HFFc6 (cell line): ENCODE measurements at places on chromosomes 13 and 19.

DNA sequence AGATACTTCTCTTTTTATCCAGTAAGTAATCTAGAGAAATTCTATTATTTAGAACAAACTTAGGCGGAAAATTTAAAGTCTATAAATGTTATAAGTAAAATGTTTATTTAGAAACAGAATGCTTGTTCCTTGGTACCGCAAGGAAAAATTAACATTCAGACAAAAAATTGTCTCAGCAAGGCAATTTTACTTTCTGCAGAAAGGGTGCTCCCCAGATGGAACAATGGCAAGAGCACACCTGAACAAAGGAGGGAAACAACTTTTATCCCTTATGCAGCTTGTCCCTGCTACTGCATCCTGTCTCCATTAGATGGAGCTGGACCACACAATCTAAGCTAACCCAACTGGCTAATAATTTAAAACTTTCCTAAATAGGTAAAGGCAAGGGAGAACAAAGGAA, 6.5 kb upstream of the ZNF708 start:
- no peak for DNase-seq

- DNase-seq = no peak
These were observed 868.0 kb downstream of the SLITRK6 start for GRCh38 chr13:84931264-84931663.

DNA sequence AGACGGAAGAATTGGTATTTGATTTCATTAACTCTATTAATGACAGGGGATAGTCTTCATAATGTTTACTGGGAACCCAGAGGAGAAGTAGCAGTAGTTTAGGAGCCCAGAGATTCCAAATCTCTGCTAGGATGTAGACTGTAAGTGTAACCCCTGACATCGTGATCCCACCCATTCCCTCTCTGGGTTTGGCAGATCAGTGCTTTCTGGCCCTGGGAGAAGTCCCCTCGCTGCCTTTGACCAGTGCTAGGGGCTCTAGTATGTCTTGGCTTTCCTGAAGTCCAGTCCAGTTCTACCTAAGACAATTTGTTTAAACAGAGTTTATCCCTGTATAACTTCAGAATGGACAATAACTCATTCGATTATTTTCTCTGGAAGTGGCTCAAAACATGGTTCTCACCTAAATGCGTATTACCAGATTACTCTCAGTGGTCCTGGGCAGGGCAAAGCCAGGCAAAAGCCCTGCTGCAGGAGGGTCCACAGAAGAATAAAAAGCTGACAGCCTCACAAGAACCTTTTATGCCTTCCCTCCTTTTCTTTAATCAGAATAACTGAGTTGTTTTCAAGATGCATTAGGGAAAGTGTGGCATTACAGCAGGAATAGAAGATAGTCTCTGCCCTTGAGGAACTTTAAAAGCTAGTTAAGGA, 11.8 kb downstream of the KLF5 start:
- no peak for DNase-seq

DNA sequence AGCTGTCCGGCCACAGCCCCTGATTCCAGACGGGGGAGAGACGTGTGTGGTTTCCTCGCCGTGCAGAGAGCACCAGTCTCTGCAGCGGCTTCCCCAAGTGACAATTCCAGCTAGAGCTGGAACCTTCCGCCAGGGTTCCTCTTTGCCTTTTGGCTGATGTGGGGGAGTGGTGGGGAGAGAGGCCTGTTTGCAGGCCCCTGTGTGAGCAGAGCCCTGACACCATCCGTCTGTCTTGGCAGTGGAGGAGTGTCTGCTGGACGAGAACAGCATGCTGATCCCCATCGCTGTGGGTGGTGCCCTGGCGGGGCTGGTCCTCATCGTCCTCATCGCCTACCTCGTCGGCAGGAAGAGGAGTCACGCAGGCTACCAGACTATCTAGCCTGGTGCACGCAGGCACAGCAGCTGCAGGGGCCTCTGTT, 25.0 kb downstream of the LAMP1 start:
- DNase-seq = no peak

DNA sequence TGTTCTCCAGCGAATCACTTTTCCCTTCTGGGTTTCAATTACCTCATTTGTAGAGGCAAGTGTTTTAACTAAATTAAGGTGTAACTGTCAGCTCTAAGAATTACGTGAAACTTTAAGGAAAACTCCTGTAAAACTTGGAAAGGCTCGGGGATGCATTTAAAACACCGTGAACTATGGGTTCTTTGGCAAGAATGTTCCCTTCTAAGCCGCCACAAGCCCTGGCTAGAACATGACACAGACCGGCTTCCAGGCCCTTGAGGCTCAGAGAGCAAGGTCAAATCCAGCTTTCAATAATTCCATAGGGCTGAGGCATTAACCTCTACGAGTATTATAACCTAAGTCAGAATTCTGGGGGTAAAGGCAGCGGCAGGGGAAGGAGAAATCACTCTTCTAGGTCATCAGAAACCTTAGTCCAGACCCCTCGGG, 685 bp downstream of the VWA8 start:
- peak; percentile 5 for DNase-seq

DNA sequence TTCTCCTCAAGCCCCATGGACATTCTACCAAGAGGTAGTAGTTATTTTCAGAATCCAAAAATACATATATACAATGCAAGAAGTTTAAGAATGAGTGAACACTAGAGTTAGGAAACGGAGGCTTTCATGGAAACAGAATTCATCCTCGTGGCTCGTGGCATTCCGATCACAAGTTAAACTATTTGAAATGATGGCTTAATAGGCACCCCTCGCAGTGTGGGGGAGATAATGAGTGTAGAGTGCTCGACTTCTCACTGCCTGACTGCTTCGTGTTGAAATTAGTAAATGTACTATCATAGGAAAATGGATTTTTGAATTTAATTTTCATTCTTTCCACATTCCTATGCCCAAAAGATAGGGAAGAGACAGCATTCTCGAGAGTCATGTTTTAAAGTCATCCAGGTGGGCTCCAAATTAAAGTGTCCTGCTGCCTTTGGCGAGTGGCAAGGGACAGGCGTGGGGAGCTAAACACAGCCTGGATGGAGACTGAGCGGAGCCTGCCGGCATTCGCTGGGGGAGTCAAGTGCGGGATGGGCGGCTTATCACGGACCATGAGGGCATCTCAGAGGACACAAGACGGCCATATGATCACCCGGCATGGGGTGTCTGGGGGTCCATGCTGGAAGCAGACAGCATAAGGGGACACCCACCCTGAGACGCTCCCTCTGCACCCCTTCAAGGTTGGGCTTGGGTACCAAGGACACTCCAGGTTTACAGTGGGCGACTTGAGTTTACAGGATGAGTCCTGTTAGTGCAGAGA, 165.2 kb downstream of the TEX29 start:
- no peak for DNase-seq

DNA sequence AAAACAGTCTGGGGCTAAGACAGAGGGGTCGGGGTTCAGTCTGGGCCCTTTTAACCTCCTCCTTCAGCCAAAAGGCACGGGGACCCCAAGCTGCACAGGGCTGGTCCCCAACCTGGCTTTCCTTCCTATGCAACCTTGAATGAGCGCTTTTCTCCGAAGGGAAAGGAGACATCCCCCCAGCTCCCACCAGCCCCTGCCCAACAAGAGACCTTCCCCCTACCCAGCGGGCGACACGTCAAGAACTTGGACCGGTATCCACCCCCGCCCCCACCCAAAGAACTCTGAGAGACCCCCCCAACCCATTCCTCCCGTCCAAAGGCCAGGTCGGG, 35.0 kb upstream of the NANOS3 start:
- DNase-seq = peak; percentile 43

DNA sequence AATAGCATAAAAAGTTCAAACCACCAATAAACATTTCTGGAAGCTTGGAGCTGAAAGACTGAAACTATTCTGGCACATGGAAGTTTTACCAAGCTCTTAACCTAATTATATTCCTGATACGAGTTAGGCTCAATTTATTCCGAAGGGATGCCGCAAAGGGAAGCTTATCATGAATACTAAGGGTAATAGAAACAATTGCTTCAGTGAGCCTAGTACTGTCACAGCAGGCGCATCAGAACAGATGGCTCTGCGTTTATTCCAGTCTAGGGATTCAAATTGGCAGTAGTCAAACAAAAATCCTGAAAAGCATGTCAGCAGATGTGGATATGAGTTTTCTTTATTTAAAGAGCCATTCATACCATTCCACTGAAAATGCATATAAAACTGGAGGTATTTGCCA, 779.5 kb downstream of the GPC5 start:
- no peak for DNase-seq

- DNase-seq = no peak
These were observed 42.9 kb upstream of the URAD start for GRCh38 chr13:28031220-28031895.

GRCh38 chr19:13149628-13150186, 468 bp downstream of the STX10 start:
- DNase-seq = peak; percentile 39

DNA sequence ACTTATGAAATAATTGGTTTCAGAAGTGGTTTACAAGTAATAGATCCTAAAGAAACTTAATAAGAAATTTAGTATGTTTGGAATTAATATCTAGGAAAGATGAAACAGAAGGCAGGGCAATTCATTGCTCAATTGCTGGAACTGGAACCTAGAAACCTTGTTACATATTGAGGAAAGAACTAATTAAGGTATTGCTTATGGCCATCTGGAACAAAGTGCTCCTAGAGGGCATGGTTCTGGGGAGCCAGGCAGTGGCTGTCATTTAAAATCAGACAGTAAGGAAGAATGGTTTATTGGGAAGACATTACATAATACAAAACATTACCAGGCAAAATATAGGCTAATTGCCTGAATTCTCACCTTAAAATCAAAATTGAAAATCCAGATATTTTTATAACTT, 224.1 kb downstream of the SLITRK6 start:
- no peak for DNase-seq

GRCh38 chr13:31896427-31896826, 135.1 kb upstream of the FRY start:
- DNase-seq = peak; percentile 33

GRCh38 chr13:85186356-85187045, 612.7 kb downstream of the SLITRK6 start:
- no peak for DNase-seq

- no peak for DNase-seq
These were observed 86.7 kb upstream of the TPP2 start for GRCh38 chr13:102510072-102510471.

DNA sequence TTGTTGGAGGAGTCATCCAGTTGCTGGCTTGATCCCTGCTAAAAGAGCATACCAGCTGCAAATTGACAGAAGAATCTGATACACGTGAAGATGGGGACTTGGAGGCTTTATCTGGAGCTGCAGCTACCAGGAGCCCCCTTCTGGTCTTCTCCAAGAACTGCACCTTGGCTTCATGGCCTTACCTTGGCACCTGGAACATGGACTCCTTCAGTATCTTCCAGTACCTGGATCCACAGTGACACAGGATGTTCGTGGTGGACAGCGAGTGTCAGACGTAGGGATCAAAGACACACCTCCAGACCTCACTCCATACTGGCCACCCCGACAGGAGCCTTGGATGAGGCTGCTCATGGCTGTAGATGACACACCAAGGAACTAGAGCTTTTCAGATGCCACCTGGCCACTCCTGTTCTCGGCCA, 9.9 kb upstream of the ACSBG2 start:
- DNase-seq = peak; percentile 78

DNA sequence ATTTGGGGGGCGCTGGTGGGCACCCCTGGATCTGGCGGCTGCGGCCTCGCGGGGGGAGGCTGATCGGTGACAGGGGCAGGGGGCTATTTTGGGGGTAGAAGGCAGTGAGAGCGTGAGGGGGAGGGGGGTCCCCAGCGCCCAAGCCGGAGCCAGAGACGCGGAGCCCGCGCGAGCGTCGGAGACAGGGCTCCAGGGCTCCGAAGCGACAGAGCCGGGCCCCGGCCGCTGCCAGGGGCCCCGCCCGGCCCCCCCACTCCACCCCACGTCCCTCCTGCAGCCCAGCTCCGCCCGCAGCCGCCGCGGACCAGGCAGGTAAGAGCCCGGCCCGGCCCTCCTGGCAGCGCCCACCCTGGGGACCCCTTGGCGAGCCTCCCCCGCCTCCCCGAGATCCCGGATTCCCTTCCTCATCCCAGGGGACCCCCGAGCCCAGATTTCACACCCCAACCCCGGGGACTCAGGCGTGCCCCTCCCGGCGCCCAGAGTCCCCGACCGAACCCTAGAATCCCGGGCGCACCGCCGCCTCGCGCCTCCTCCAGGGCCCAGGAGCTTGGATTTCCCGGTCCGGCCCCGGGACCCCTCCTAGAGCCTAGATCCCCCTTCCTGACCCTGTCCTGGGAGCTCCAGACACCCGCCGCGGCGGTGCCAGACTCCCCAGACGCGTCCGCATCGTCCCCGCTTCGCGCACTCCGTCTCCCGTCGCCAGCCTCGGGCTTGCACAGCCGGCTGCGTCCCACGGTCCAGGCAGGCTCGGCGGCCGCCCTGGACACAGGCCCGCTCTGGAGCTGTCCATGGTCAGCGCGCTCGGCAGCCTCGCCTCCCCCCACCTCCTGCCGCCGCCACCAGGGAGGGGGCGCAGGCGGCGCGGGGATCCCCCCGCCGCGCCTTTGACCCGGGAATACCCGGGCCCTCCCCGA, at the start of gene PPFIA3:
Gene PPFIA3 (plus strand): TSS at position 134 of the 914 bp plus-strand sequence. CDS start 8,330 bp downstream, outside the sequence.
- DNase-seq = peak; percentile 54

DNA sequence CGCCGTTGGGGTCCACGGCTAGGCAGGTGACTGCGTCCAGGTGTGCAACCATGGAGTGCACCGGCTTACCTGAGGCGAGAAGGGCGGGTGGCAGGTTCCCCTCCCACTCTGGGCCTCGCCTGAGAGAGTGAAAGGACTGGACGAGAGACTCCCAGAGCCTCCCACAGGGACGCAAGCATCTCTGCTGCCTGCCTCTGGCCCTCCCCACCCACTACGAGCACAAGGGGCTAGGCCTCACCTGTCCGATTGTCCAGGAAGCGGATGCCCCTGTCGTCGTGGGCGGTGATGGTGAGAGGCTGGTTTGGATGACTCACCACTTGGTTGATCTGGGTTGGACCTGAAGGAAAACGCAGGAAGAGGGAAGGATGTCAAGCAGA, 5.1 kb upstream of the PRKD2 start:
- DNase-seq = no peak

DNA sequence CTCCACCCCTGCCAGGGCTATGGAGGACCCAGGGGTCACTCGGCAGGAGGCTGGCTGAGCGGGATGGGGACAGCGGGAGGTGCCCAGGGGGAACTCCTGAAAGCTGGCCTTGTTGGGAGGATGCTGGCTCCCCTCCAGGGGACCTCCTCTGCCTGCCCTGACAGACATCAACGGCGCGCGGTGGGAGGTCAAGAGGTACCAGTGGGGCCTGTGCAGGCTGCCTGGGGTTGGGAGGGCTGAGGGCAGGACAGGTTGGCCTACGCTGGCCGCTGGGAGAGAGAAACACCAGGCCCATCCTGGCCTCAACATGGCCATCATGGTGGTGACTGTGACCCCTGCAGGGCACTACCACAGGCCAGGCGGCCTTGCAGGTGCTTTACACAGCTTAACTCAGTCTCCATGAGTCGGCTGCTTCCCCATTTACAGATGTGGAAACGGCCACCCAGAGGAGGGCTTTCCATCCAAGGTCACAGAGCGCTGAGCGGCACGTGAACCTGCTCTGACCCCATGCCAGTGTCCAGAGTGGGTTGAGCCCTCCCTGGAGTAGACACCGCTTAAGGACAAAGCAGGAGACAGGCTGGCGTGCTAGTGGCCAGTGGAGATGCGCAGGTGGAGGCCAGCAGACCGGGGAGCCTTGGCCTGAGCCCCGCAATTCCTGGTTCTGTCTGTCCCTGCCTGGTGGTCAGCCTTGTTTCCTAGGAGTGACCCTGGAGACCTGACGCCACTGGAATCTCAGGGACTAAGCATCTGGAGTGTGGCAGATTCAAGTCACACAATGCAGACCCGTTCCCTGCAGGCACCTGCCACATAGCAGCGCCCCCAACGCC, 27.6 kb downstream of the CEBPG start:
- DNase-seq = no peak

GRCh38 chr13:39600766-39601165, 2.2 kb downstream of the LHFPL6 start:
- DNase-seq = no peak

GRCh38 chr19:15374796-15375440, 4.7 kb downstream of the AKAP8 start:
- DNase-seq = no peak
